ENCODE measurements at places on chromosomes 7 and 10. TPM values are rescaled to one million over a fixed set of nuclear protein-coding genes. Genes with fewer than 3 reads are reported as not detected.

The OR2F2 gene
- not detected for polyA plus RNA-seq

The ZDHHC4 gene
- polyA plus RNA-seq: 112 TPM

The LMOD2 gene
- polyA plus RNA-seq: 259 TPM

The CDHR3 gene
- polyA plus RNA-seq: 0.44 TPM

The SH2B2 gene
- polyA plus RNA-seq: 13.1 TPM
